ENCODE measurements at places on chromosomes 1 and 21.
A peak's percentile ranks its signal among the peaks of the same experiment; 100 is the strongest.

DNA sequence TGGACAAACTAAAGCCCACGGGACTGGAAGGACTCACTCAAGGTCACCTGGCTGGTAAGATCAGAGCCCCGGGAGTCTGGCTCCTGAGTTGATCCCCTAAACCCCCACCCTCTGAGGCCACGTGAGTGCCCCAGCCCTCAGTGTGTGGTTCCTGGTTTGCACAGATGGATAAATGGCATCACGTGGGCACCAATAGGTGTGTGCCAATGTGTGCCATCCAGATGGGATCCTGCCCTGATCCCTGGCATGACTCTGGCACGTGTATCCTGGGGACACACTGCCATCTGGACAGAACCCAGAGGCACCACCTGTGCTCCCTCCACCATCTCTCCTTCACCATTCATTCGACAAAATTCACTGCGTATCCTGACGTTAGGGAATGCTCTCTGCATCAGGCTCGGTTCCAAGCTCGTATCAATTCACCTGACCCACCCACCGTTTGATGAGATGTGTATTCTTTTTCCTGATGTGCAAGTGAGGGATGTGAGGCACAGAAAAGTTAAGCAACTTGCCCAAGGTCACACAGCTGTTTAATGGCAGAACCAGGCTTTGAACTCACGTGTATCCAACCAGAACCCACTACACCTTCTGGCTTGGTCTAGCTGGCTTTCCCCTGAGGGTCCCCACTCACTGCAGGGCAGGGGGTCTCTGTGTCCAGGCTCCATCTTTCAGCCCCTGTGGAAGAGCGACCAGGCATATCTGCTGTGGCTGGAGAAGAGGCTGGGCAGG, 49.8 kb upstream of the PAX7 start:
- no peak for DNase-seq

DNA sequence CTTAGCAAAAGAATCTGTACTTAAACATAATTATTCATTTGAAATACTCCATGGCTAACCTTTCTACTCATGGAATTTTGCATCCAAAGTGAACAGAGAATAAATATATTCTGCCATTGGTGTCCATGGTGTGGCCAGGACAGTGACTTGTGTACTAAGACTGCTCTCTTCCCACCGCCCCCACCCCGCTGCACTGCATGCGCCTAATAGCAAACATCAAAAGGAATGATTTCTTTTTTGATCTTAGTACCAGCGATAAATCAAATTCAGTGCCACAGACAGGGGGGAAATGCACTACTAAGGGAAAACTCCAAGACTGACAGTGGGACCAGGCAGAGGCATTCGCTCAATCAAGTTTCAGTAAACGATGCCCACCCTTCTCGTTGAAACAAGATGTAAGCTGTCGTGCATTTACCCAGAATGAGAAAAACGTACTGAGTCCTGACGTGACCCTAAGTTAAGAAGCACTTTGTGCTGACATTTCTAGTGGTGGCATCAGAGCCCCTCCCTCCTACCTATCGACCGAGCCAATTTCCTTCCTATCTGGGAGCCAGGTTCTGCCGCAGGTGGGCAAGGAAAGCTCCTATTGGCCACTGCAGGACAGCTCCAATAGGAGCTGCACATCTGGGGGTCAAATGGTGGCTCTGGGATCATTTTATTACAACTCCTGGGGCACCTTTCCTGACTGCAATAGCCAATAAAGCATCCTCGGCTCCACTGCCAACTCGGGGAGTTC, 12.5 kb downstream of the ESRRG start:
- DNase-seq: no peak

DNA sequence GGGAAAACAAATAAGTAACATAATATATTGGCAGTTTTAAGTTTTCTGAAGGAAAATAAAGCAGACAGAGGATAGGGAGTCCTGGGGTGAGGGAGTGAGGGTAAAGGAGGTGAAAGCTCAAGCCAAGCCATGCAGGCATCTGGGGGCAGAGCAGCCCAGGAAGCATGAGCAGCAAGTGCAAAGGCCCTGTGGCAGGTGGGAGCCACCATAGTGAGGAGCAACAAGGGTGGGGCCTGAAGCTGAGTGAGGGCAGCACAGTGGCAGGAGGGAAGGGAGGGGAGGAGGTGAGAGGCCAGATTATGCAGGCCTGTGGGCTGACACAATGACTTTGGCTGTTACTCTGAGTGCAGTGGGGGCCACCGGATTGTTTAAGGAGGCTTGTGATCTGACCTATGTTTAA, 138.8 kb upstream of the TNR start:
- DNase-seq: no peak

DNA sequence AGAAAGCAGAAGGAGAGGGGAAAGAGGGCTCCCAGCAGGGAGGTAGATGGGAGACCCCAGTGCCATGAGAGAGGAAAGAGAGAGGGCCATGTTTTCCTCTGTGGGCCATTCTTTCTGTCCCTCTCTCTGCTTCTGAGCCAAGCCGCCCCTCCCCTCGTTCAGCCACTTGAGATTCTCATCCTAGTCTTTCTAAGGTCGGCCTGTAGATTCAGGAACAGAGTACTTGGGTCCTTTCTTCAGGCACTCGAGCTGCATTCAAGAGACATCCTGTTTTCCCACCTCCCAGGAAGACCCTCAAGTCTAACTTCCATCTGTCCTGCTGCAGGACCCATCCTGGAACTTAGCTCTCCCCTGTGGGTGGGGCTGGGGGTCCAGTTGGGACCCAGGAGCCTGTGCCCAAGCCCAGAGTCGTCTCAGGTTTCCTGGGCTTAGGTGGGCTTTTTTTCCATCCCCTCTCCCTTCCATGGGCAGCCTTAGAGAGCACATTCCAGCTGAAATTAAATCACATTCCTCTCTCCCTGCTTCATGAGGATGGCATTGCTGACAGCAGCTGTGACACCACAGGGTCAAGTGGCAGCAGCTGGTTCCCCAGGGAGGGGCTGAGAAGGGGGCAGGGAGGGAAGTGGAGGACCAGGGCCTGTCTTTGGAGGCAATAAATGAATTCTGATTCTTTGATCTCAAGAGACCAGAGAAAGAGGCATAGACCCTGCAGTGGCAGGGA, 13.0 kb downstream of the NES start:
- DNase-seq: no peak

DNA sequence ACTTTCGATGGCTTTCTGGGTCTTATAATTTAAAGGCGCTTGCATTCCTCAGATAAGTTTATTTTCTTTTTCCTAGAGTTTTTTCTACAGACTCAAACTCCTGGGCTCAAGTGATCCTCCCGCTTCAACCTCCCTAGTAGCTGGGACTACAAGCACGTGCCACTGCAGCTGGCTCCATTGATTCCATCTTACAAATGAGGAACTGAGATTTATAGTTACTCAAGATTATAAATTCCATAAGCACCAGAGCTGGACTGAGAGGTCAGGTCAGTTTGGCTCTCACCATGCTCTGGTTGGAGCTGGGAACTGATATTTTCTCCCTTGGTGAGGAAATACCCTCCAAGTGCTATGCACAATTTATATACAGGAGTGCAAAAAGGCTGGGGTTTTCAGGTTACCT, 13.4 kb upstream of the PRPF38B start:
- no peak for DNase-seq

DNA sequence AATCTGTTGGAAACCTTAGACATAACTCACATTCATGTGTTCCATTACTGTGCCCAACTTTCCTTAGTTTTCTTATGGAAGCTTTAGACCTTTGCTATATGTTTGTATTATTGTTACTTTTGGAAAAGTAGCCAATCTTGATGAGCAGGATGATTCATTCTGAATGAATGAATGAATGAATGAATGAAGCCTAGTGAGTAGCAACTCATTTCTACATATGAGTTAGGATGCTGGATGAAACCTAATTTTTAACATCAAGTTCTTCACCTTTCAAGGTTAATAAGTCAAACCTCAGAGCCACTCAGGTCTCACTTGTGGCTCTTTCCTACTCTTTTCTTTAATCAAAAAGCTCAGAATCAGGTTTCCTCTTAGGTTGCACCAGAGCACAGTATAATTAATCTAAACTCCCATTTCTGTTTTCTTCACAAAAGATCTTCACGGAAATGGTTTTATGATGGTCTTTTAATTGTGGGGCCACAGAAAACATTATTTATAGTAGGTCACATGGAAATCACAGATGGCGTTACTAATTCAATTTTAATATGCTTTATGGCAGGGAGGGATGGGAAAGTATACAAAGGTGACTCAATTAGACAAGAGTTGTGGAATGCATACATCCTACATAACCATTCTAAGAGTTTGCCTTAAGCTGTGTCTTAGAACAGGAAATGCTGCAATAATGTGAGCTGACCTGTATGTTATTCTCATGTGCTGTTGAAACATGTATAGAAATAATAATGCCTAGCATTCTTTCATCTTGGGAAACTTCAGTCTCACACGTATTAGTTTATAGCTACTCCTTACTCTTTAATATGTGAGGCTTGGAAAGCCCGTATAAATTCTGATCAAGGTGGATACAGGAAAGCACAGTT, 4.5 kb upstream of the DDX59 start:
- no peak for DNase-seq

GRCh38 chr1:228552596-228553176, 65.5 kb downstream of the RNF187 start:
- DNase-seq: no peak

GRCh38 chr1:3003039-3003940, 18.0 kb upstream of the ACTRT2 start:
- DNase-seq: no peak

GRCh38 chr21:25561668-25562641, 45.3 kb downstream of the MRPL39 start:
- no peak for DNase-seq

GRCh38 chr1:9844106-9844505, 20.3 kb upstream of the CLSTN1 start:
- DNase-seq: no peak

DNA sequence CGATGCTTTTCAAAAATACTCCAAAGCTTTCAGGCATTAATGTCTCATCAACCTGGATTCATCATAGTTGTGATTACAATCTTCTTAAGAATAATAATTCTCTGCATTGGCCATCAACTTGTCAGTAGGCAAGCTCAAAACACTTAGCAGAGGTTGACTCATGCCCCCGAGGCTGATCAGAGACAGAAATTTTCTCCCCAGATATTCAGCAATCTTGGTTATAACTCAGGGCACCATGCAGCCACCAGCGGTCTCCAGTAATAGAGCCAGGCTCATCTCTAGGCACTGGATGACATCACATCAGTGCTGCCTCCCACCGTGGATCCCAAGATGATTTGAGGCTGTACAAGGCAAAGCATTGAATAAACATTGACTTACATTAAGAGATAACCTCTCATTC, 14.3 kb upstream of the IFFO2 start:
- DNase-seq: no peak

- DNase-seq: no peak
Measured at GRCh38 chr1:211828584-211829342, 1.8 kb downstream of the LPGAT1 start.

DNA sequence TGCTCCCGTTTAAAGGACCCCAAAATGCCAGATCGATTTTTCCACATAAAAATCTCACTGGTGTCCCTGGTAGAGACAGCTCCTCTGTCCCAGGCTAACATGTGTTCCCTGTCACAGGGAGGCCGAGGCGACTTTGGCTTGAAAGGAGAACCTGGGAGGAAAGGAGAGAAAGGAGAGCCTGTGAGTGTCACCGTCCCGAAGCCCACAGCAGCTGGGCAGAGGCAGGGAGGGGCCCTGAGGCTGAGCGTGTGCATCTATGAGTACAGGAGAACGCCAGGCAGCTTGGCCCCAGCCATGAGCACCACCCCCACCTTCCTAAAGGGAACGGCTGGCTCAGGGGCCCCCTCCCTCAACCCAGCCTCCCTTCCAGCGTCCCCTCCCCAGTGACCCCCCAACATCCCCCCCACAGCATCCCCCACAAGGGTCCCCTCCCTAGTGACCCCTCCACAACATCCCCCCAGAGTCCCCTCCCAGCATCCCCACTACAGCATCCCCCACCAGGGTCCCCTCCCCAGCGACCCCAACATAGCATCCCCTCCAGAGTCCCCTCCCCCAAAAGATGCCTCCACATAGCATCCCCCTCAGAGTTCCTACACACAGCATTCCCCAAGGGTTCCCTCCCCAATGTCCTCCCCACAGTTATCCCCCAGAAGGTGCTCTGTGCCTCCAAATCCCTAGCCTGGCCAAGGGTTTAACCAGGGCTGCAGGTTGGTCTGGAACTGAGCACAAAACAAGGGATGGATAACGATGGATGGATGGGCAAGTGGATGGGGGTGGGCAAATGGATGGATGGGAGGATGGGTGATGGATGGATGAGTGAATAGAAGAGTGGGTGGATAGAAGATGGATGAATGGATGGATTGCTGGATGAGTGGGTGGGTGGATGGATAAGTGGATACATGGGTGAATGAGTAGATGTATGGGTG, 25.1 kb downstream of the COL6A2 start:
- DNase-seq: no peak

GRCh38 chr1:31368611-31369107, 4.2 kb downstream of the FABP3 start:
- DNase-seq: no peak

GRCh38 chr1:34816332-34816731, 23.5 kb downstream of the GJA4 start:
- DNase-seq: no peak

DNA sequence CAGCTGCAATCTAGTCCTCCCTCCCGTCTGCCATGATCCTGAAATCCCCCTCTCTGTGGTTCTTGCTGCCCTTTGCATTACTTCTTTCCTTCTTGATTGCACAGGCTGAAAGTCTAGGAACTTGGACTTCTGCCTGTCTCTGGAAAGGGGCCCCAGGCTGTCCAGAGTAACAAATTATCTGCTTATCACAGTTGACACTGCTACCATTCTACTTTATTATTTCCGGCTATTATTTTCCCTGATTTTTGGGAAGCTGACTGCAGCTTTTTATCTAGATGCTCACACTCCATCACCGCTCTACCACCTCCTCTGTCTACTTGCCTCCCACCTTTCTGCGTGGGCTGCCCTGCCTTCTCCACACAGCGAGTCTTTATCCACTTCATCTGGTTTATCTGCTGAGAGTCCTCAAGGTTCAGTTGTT, 202.1 kb upstream of the PLXNA2 start:
- no peak for DNase-seq

DNA sequence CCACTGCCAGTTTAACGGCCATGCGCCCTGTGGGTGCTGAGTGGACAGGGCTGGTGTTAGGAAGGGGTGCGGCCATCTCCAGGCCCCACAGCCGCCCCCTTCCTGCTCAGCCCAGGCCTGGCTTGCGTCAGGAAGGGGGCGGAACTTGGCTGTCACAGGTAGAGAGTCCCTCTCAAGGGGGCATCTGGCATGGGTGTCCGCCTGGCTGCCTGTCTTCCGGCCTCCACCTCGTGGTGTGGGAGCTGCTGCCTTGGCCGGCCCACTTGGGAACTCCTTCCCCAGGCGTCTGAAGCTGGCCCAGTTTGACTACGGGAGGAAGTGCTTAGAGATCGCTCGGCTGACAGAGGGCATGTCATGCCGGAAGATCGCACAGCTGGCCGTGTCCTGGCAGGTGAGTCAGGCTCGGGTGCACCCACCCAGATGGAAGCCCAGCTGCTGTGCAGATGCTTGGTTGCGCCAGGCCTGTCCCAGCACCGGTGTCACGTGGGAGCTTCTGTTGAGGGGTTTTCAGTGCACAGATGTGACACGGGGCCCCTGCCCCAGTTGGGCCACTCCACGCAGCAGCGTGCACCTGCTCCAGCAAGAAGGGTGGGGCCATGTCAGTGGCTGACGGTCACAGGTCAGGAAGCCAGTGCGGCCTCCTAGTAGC, 9.1 kb upstream of the ATAD3B start:
- DNase-seq: peak; percentile 41

GRCh38 chr1:10253755-10254154, 43.4 kb downstream of the KIF1B start:
- no peak for DNase-seq

All from prostate gland (tissue), 2 donors.